ENCODE measurements at places on chromosomes 11 and 22. TPM values are rescaled to one million over a fixed set of nuclear protein-coding genes. Genes with fewer than 3 reads are reported as not detected.

GRCh38 chr11:111918390-111919256 lies at the start of gene C11orf52:
TSS of gene C11orf52 (plus strand) at chr11:111918913. CDS start at chr11:111918973, 60 bp downstream.
- DNase-seq: peak; percentile 64

GRCh38 chr22:32255726-32256125 lies 579 bp upstream of the SLC5A4 start:
- no peak for DNase-seq

GRCh38 chr11:43997022-43997660 lies 50.6 kb upstream of the ACCSL start:
- no peak for DNase-seq

DBX1 gene
- total RNA-seq: not detected
